ENCODE measurements at places on chromosomes 1 and 21.
A peak's percentile ranks its signal among the peaks of the same experiment; 100 is the strongest.

DNA sequence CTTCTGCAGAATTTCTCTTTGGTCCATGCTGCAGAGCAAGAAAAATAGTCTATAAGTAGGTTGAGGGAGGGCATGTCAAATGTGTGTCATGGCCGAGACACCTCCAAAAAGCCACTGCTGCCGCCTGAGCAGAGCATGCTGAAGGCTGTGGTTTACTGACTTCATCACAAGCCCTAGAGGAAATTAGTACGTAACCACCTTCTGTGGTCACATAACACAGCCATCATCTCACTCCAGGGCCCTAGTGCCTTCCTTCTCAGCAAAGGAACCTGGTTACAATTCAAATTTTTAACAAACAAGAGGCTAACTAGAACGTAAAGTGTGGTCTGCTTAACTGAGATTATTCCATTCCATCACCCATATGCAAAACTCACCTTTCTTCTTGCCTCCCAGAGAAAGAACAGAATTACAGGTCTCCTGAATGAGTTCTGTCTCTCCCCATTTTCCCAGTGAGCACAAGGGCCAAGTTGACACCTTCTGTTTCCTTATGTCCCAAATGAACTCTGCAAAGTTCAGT is at the start of gene PTPN22:
TSS of gene PTPN22 (minus strand) at position 116 of the 517 bp plus-strand sequence.
- DNase-seq: no peak

DNA sequence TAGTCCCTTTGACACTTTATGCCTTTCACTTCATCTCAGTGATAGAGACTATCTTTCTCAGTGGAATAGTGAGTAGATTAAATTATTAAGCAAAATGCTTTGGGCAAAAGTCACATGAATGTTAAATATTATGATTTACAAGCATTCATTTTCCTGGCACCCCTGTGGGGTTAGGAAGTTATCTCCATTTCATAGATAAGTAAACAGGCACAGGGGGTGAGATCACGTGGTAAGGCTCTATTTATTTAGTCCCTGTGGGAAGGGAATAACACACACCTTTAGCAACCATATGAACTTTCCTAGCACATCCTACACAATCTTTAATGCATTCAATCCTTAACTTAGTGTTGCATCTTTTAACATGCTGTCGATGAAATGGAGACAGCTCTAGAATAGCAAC is 12.3 kb downstream of the PSMB2 start:
- no peak for DNase-seq

DNA sequence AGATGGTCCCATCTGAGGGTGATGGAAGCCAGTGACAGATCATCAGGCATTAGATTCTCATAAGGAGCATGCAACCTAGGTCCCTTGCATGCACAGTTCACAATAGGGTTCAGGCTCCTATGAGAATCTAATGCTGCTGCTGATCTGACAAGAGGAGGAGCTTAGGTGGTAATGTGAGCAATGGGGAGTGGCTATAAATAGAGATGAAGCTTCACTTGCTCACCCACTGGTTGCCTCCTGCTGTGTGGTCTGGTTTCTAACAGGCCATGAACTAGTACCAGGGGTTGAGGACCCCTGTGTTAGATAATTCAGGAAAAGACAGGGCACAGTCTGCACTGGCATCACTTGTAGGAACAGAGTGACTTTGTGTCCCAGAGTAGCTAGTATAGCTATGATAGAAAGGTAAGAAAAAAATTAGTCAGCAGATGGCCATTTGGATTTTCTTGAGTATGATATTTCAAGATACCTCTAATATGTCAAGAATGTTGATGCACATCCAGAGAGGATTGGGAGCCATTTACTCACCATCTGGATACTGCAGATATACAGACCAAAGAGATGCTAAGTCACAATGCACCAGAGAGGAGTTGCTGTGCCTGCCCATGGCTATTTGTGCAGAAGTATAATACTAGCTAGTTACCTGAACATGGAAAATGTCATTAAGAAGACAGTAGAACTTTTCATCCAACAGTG is 53.6 kb downstream of the ADCY10 start:
- DNase-seq: no peak

- no peak for DNase-seq
These were observed 2.5 kb downstream of the WLS start for GRCh38 chr1:68229650-68230483.

DNA sequence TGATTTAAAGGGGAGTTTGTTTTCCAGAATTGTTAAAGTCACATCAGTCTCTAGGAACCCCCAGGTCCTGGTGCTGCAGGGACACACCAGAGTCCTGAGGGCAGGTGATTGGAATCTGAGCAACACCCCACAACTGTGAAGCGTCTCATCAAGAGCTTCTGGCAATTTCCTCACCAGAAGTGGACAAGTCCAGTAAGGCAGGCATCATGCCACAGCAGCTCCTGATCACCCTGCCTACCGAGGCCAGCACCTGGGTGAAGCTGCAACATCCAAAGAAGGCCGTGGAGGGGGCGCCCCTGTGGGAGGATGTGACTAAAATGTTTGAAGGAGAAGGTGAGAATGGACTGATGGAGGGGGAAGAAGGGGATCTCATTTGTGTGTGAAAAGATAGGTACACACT is 2.1 kb downstream of the ZFP69 start:
- DNase-seq: no peak

GRCh38 chr1:30533141-30533540 is 190.2 kb downstream of the MATN1 start:
- no peak for DNase-seq

- no peak for DNase-seq
These were observed 91.7 kb downstream of the SLC45A1 start for GRCh38 chr1:8409606-8410005.

GRCh38 chr1:27292106-27292505 is 29.9 kb upstream of the TMEM222 start:
- no peak for DNase-seq

DNA sequence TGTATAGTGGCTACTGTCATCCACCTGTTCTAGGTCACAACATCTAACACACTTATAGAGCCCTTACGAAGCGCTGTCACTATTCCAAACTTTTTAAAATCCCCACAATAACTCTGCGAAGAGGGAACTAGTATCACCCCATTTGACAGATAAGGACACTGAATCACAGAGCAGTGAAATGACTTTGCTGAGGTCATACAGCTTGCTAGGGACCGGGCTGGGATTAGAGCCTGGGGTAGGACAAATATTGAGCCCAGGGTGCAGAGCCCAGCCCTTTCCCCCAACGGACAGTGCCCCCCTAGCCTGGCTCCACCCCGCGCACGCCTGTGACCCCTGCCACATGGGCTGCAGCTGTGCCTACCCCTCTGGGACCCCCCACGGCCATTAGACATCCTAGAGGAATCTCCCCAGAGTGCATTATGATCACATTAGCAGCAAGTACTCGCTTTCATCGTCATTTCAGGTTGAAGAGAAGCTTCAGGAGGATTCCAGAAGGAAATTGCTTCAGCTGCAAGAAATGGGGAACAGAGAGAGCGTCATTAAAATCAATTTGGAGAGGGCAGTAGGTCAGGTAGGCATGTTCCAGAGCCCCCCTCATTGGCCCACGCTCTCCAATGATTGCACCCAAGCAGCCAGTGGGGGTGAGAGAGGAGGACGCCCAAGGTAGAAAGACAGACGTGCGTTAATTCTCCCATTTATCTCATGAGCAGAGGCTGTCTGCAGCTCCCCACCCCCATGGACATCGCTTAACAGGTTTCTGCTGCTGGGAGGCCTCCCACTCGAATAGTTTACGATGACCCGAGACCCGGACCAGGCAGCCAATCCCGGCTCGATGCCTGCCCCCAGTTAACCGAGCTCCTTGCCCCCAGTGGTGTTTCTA is 77.2 kb downstream of the FHAD1 start:
- peak; percentile 50 for DNase-seq

- DNase-seq: no peak
These were observed 143.2 kb downstream of the RASAL2 start for GRCh38 chr1:178237121-178237520.

DNA sequence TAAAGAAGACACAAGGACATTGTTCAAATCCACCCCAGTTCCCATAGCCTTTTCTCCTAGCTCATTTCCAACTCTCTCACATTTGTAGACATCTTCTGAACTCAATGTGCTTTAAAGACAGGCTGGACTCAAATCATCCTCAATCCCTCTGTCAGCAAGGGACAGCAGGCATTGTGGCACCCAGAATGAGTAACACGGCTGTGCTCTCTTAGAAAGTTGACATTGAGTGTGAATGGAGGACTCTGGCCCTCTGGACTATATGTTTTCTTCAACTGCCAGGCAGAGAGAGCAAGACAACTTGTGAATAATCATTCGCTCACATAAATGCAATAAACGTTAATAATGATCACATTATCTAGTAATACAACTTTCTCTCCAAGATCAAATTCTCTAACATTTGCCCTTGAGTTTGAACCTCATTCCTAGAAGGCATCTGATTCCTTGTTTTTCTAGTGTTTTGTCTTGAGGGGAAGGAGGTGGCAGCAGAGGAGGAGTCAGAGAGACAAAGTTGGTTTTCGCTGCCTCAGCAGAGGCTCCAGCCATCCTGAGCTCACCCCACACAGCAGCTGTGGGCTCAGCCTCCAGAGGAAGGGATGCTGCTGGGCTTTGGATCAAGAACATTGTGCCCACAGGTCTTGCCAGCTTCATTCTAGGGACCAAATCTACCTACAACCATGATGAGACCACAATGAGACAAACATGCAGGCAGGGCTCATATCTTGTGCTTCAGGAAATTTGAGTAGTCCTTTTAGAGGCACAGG is 85.1 kb downstream of the BCAR3 start:
- no peak for DNase-seq

DNA sequence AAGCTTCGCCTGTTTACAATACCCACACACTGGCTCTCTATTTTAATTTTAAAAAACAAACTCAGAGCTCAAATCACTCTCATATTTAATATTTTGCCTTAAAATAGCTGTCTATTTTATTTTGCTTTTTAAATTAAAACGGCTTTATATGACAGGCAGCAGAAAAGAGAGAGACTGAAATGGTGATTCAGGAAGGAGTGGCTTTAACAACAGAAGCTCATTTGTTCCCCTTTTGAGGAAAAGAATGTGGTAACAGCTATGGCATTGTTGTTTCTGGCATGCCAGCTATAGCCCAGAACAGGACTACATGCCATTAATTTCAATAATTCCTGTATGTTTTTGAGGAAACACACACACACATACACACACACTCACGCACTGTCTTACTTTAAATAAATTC is 234.2 kb upstream of the PTBP2 start:
- DNase-seq: no peak

GRCh38 chr1:38207906-38208305 is 161.3 kb upstream of the POU3F1 start:
- no peak for DNase-seq

DNA sequence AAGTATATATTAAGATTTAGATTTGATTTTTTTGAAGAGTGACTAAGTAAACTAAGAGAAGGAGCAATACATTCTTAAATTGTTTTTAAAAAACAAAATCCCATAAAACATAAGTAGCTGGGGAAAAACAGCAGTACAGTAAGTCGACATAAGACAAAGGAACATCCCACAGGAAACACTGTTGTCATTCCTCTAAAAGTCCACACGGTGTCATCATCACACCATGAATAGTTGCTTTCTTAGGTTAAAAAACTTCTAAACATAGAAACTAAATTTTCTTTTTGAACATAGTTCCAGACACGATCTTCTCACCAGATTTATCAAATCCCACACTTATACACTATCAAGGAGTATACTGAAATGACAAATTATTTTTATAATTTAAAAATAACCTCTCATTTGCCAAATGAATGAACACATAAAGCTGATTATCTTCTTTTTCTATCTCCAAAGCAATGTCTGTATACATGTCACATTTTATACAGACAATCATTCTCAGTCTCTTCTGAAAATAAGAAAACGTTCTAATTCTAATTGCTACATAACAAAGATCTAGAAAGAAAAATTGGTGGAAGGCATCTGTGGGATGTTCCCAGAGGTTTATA is 15.8 kb downstream of the ODF2L start:
- DNase-seq: no peak

DNA sequence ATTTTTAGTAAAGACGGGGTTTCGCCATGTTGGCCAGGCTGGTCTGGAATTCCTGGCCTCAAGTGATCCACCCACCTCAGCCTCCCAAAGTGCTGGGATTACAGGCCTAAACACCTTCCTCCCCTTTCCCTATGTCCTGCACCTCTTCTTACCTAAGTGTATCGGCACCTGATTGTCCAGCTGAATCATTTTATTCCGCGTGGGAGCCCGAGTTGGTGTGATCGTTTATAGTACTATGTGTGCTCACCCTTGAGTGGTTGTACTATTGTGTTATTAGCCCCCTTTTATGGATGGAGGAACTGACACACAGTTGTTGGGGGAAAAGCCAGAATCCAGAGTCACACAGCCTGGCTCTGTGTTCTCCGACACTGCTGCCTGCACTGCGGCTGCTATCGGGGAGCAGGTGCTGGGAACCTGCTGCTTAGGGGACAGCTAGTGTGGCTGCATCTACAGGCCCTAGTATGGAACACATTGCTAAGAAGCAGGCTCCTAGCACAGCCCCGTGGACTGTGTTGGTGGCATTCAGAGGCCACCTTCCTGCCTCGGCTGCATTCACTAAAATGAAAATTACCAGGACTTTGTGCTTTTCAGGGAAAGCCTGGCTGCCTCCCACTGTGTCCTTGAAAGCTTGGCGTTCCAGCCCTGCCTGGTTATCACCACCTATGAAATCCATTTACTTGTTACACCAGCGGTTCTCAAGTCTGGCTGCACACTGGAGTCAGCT is 21.6 kb downstream of the ENO1 start:
- no peak for DNase-seq

- DNase-seq: peak; percentile 59
These were observed 46.7 kb upstream of the PCBP3 start for GRCh38 chr21:45596704-45597318.

- DNase-seq: no peak
These were observed 337.1 kb upstream of the KAZN start for GRCh38 chr1:14261395-14261794.

- DNase-seq: no peak
These were observed 643.2 kb downstream of the KCNT2 start for GRCh38 chr1:195965036-195965435.

DNA sequence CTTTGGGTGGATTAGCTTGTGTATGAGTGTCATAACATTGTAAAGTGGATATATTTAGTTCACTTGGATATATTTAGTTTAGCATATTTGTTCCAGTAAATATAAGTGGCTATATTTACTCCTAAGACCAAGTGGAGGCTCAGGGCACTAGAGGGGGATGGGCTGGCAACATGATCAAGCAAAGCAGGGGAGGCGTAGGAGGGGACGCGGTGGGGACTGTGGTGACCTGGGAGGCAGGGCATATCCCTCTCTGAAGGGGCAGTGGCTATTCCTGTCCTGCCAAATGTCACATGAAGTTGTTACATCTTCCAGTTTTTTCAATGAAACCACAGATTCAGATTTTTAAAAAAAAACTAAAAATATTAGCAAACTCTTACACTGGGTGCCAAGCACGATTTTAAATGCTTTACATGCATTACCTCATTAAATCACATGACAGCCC is 51.9 kb upstream of the EDN2 start:
- DNase-seq: no peak

GRCh38 chr1:14516974-14517840 is 81.3 kb upstream of the KAZN start:
- no peak for DNase-seq

GRCh38 chr1:158716335-158716734 is 4.2 kb downstream of the OR6K3 start:
- DNase-seq: no peak

Measured in right kidney (tissue), 9 donors.